ENCODE measurements at places on chromosomes 5 and 9.

GRCh38 chr5:158754018-158754514 is 345.6 kb downstream of the EBF1 start:
- no peak for DNase-seq

DNA sequence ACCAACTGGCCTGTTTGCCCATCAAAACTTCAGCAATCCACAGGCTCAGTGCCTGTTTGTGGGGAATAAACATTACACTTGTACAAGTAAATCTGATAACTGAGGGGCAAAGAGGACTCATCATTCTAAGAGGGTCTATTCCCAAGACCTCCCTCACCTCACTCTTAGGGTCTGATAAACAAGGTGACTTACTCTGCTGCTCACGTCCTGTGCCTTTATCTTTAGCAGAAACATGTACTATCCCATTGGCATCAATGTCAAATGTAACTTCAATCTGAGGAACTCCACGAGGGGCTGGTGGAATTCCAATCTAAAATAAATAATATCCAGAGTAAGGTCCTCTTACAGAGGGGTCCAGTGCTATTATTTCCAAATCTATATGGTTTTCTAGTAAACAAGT is 14.6 kb upstream of the ETF1 start:
- DNase-seq, result no peak

GRCh38 chr5:168699002-168699401 is 119.8 kb upstream of the PANK3 start:
- no peak for DNase-seq

DNA sequence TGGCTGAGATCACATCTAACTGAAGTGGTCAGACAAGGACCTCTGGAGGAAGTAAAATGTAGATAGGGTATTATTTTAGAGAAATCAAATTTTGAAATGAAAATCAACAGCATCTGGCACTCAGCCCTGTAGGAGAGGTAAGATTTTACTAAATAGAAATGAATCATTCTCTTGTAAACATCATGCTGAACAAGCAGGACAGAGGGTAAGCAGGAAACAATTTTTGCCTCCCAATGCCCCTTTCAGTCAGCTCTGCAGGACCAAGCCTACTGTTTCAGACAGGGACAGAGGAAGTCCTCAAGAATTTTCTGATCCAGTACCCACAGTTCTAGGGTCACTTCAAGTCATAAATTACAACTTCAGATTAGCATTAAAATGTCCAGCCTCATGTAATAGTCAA is 190.1 kb downstream of the ESM1 start:
- no peak for DNase-seq

DNA sequence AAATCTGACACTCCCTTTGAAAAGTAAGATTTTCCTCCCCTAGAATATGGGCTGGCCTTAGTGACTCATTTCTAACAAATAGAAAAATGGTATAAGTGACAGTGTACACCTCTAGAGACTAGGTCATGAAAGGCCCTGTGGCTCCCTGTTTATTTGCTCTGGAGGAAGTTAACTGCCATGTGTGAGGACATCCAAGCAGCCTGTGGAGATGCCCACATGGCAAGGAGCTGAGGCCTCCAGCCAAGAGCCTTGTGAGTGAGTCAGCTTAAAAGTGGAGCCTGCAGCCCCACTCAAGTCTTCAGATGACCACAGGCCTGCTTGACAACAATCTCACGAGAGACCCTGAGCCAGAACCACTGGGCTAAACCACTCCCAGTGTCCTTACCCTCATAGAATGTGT is 128.1 kb upstream of the LHFPL2 start:
- no peak for DNase-seq

GRCh38 chr5:151772846-151773561 is 1.2 kb downstream of the G3BP1 start:
- no peak for DNase-seq

Measured in stimulated activated CD4-positive, alpha-beta T cell treated with anti-CD3 and anti-CD28 coated beads, Interleukin-1b, Interleukin-23, amount 100 ng/mL, for 1 hour (primary cell).